ENCODE measurements at places on chromosomes 5 and 9.
A peak's percentile ranks its signal among the peaks of the same experiment; 100 is the strongest.

DNA sequence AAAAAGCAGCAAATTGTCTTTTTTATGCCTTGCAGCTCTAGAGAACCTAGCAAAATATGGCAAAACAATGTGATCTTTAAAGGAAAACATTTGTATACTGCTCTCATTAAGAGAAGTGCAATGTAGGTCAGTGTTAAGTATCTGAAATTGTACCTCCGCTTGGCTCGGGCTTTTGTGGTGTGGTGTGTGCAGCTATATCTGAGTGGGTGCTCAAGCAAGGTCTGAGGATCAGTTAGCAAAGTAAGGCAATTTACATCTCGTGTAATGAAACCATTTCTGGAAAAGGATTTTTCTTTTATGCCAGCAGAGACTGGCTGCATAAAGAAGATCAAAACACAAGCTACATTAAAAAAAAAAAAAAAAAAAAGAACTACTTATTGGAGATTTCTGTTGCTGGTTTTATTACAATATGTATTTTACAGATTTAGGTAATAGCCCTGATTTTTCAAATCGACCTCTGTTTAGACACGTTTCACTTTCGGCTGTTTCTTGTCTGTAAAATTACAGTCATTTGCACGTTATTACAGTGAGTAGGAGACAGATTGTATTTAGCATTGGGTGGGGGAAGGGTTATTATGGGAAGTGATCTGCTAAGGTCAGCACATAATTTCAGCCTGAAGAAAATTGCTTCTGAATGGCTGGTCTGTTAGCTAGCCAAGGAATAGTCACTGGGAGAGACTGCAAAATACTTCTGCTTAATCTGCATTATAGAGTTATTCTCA lies 7.9 kb upstream of the ZNF608 start:
- DNase-seq = no peak

DNA sequence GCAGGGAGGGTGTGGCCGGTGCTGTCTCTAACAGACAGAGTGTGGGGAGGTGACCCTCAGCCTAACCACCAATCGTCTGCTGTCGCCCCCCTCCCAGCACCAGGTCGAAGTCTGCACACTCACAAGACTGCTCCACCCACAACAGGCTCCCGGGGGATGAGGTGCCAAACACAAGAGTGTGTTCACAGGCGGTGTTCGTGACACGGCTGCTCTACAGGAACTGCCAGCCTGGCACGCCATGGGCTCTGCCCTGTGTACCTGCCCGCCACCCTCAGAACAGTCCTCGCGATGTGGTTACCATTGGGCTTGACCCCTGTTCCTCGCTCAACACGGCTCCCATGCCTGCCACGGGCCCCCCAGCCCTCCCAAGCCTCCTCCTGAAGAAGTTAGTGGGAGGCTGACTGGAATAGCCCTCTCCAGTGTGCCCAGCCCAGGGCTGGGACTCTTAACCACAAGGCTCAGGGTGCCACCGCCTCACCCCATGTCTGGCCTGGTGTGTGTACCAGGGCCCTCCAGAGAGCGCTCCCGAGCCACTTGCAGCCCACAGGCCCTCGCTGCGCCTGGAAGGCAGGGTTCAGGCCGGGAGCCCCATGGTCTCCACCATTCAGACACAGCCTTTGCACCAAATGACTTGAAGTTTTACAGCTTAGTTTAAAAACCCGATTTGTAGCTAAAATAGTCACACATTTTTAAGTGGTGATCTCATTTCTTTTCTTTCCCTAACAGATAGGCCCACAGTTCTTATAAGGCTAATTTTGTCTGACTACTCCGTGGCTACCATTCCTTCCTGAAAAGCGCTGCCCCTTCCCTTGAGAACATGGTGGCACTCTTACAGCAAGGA lies 102.5 kb downstream of the CAMSAP1 start:
- DNase-seq = no peak

DNA sequence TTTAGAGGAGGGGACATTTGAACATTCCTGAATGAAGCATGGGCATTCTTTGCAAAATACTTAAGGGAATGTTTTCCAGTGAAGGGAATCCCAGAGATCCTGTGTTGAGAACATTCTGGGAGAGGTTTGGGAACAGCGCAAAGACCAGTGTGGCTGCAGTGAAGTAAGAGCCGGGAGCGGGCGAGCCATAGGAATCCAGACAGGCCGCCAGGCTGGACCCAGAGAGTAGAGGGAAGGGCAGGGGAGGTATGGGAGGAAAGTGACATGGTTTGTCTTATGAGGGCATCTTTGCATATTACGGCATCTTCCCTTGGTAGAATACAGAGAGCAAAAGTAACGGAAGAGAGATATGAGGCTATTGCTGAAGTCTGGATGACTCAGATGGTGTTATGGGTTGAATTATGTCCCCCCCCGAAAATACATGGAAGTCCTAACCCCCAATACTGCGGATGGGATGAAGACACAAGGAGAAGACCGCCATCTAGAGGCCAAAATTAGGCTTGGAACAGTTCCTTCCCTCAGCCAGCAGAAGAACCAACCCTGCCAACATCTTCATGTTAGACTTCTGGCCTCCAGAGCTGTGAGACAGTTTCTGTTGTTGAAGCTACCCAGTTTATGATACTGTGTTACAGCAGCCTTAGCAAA lies 268.2 kb downstream of the MAST4 start:
- DNase-seq = peak; percentile 78

DNA sequence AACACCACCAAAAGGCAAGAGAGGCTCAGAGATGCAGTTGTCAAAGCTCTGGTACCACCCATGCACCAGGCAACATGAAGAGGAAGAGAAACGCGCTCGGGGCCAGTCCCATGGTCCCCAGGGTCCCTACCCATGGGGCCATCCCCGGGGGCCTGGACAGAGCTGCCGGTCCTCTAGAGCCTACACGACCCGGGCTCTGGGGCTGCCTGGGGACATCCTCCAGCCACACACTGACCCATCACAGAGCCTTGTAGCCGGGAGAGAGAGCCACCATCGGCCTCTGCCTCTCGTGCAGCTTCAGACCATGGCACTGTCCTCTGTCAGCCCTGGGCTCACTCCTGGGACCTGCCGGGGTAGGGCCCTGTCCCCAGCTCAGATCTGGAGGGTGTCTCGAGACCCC lies 23.7 kb downstream of the VAV2 start:
- DNase-seq = no peak

- DNase-seq = no peak
Observed at GRCh38 chr5:479566-480319, 36.8 kb downstream of the EXOC3 start.

DNA sequence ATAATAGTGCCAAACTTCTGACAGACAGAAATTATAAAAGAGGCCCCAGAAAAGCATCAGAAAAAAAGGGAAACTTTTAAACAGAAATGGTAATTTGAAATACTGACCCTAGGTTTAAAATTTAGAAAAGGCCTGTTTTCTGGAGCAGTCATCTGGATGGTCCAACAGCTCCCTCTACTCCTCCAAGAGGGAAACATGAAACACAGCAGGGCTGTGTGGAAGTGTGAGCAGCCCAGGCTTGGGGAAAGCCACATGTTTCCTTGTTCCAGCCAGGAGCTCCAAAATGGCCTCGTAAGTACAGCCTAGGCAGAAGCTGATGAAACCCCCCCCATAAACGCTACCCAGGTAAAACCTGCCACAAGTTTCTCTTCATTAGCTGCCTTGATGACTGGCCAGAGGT lies 499.3 kb upstream of the ADAMTS16 start:
- DNase-seq = no peak

- DNase-seq = no peak
Observed at GRCh38 chr9:86176468-86176867, 77.1 kb upstream of the GOLM1 start.

GRCh38 chr5:124140060-124140459 lies 606.4 kb downstream of the ZNF608 start:
- DNase-seq = no peak

- DNase-seq = no peak
Observed at GRCh38 chr5:172763120-172763464, 7.9 kb downstream of the DUSP1 start.

- no peak for DNase-seq
Observed at GRCh38 chr5:178110-178509, 13.2 kb upstream of the LRRC14B start.

DNA sequence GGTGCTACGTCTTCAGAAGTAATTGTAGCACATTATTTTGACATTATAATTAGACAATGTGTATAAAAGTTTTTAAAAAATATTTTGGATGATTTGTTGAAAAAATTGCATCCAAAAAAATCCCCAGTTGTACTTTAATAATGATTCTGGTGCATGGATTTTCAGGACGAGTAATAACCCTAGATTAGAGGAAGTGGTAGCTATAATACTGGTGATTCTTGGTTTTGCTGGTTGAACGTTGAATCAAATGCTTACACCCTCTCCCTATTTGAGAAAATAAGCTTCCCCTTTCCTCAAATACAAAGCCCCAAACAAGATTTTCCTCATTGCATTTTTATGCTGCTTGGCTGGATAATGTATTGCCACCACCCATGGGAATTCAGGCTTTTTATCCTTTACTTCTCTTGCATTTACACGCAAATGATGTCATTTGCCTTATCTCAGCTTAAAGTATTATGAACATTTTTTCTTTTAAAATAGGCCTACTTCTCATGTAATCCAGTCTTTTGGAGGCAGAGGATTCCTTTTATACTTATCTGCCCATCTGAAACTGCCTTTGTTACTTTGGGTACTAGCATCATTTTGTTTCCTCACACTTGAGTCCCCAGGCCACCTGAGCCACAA lies 86.3 kb downstream of the UBE2R2 start:
- no peak for DNase-seq

DNA sequence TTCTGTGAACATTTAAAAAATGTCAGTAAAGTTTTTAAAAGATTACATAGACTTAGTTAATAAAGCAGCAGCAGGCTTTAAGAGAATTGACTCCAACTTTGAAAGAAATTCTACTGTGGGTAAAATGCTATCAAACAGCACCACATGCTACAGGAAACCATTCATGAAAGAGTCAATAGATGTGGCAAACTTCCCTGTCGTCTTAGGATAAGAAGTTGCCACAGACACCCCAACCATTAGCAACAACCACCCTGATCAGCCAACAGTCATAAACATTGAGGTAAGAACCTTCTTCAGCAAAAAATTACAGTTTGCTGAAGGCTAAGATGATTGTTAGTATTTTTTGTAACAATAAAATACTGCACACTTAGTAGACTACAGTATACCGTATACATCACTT lies 278.2 kb downstream of the CSNK1G3 start:
- no peak for DNase-seq

DNA sequence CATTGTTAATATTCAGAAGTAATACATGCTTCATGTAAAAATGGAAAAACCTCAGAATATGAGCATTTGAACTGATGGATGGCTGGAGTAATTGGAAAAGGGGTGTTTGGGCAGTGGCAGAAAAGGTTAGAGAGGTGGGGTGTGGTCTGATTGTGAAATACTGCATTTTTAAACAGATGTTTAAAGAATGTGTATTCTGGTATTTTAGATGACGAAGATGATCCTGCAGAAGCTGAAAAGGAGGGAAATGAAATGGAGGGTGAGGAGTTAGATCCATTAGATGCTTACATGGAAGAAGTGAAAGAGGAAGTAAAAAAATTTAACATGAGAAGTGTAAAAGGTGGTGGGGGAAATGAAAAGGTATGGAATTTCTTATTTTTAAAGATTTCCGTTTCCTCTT lies 18.8 kb downstream of the DDX46 start:
- no peak for DNase-seq

DNA sequence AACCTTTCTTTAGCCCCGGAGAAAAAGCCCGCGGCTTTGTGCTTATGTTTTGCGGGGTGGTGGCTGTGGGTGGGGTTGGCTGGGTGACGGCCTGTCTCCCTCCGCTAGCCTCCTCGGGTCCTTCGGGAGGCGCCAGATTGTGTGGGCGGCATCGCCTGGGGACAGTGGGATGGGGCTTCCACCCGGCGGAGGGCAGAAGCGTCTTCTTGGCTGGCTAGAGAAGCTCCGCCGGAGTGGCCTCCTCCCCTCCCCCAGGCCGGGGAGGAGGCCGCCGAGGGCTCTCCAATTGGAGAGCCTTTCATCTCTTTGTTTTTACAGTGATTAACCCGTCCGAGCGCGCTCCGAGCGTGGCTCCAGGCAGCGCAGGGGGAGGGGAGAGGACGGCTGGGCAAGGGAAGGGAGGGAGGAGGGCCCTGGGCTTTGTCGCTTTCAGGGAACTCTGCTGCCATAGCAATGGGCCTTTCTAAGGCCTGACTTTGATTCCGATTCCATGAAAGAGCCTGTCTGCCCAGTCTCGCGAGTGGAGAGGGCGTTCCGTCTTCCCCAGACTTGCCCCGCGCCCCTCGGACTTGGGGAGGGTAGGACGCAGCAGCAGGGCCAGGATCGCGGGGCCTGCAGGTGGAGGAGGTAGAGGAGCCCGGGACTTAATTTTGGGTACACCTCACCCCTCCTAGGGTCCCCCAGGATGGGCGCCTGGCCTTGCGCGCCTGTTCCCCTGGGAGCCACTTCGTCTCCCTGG lies 36.7 kb upstream of the TIFAB start:
- DNase-seq = no peak

DNA sequence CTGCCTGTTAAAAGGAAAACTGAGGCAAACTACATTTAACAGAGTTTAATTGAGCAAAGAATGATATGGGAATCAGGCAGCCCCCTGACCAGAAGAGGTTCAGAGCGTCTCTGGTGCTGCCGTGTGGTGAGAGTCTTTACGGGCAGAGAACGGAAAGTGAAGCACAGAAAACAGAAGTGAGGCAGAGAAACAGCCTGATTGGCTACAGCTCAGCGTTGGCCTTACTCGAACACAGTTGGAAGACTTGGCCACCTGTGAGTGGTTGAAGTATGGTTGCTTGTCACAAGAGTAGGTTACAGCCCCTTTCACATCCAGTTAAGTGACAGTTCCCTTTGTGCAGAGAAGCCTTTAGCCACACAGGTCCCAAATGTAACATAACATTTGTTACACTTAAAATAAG lies 16.9 kb upstream of the FBP1 start:
- DNase-seq = peak; percentile 74

- no peak for DNase-seq
Observed at GRCh38 chr5:175854231-175855040, 16.9 kb upstream of the CPLX2 start.

GRCh38 chr5:4514067-4514648 lies 626.0 kb upstream of the ADAMTS16 start:
- DNase-seq = no peak

- DNase-seq = no peak
Observed at GRCh38 chr5:108206707-108207106, 175.2 kb downstream of the FBXL17 start.

DNA sequence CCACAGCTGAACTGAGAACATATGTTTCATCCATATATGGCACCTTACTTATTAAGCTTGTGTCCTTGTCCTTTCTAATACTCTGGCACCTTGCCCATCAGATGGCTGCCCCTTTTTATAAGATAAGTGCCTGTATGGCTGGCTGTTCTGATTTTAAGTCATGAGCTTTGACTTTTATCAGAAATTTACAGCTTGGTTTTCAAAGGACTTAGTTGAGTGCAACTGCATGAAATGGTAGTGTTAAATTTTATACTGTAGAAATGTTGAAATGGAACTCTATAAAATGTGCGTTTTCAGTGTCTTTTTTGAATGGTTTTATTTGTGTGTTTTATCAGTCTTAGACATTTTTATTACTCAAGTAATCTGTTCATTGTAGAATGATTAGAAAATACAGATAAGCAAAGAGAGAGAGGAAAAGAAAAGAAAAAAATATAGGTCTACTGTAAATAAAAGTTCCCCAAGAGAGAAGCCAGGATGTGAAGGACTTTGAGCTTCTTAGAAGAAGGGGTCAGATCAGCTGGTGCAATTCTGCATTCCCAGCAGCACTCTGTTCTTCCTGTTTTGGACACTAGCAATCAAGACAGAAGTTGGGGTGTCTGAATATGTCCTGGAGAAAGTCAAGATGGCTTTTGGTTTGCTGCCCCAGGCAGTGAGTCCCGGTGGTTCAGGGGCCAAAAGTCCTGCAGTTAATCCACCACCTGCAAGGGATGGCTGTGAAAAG lies 38.9 kb downstream of the ARHGAP26 start:
- no peak for DNase-seq

All from suppressor macrophage treated with lipopolysaccharide for 1 hour (primary cell).